Activated naive CD4-positive, alpha-beta T cell treated with anti-CD3 and anti-CD28 coated beads for 36 hours (primary cell): ENCODE measurements at places on chromosomes 16 and 17. TPM values are rescaled to one million over a fixed set of nuclear protein-coding genes. Genes with fewer than 3 reads are reported as not detected.

ODAD4 gene
- total RNA-seq: 0.55 TPM

CMTM4 gene
- total RNA-seq: 4.6 TPM

C16orf74 gene
- total RNA-seq: 0.50 TPM

SLC39A11 gene
- total RNA-seq: 14.0 TPM

TSNAXIP1 gene
- 0.35 TPM for total RNA-seq

FAM222B gene
- 11.2 TPM for total RNA-seq

SALL1 gene
- not detected for total RNA-seq

ZG16B gene
- 0.22 TPM for total RNA-seq

SULT1A2 gene
- 0.40 TPM for total RNA-seq

SLC2A4 gene
- 0.19 TPM for total RNA-seq

- peaks cover 2% of the 10 kb centered on the region for H3K36me3 ChIP-seq
- DNase-seq: no peak
- no peaks in the 10 kb centered on the region for H3K27me3 ChIP-seq
- no peak overlapping the region for H3K4me3 ChIP-seq
- no peak overlapping the region for H3K27ac ChIP-seq
- peaks cover 12% of the 10 kb centered on the region for H3K4me1 ChIP-seq
Measured at GRCh38 chr17:78648293-78648692, 71.1 kb upstream of the DNAH17 start.

DNA sequence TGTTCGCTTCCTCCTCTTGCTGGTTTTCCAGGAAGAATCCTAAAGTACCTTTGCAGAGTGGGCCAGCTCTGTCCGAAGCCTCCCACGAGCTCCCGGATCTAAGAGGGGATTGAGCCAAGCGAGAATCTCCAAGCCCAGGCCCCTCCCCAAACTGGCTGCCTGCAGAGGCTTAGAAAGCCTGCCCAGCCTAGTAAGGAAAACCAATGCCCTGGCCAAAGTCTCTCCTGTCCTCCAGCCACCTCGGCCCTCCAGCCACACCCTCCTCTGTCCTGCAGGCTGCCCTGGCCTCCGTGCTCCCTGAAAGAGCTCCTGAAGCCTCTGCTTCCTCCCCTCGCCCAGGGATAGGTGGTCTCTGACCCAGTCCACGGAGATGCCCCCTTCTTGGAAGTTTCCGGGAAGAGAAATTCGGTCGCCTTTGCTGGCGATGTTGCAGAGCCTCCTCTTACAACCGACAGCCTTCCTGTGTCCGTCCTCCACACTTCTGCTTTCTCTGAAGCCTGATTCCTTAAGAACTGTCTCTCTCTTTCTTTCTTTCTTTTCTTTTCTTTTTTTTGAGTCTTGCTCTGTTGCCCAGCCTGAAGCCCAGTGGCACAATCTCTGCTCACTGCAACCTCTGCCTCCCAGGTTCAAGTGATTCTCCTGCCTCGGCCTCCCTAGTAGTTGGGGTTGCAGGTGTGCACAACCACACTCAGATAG, 54.9 kb upstream of the TOB1 start:
- no peaks in the 10 kb centered on the region for H3K27me3 ChIP-seq
- no peak for DNase-seq
- H3K4me1 ChIP-seq: peaks cover 43% of the 10 kb centered on the region
- no peak overlapping the region for H3K27ac ChIP-seq

GRCh38 chr17:74430385-74430705, 1.5 kb upstream of the GPRC5C start:
- H3K4me3 ChIP-seq: peak overlapping the region; percentile 38
- H3K4me1 ChIP-seq: peaks cover 14% of the 10 kb centered on the region
- no peak for DNase-seq
- H3K27me3 ChIP-seq: peaks cover 47% of the 10 kb centered on the region
- H3K36me3 ChIP-seq: no peaks in the 10 kb centered on the region

DNA sequence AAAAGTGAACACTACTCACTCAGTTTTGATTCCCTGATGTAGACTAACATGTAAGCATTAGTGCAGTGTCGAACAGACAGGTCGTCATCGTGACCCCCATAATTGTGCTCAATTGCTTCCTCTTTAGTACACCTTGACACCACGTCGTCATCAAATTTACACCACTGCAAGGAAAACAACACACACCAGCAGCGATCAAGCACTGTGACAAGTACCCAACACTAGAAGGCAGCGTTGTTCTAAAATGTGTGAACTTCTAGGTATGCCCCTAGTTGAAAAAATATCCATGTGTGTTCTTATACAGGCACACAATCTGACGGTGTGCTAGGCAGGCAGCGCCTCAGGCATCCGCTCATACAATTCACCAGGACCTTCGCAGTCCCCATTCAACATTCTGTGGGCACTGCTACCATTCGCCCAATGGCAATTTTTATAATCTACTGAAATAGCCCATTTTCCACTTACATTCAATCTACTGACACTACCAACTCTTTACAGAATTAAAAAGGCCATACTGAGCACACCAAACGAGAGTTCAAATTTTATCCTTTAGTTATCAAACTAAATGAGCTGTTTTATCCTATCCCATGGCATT, 23.1 kb downstream of the LITAFD start:
- peaks cover 48% of the 10 kb centered on the region for H3K36me3 ChIP-seq
- peak; percentile 26 for DNase-seq
- H3K27me3 ChIP-seq: no peaks in the 10 kb centered on the region
- no peak overlapping the region for H3K27ac ChIP-seq
- H3K4me1 ChIP-seq: peaks cover 14% of the 10 kb centered on the region

- DNase-seq: no peak
- no peaks in the 10 kb centered on the region for H3K27me3 ChIP-seq
- H3K27ac ChIP-seq: no peak overlapping the region
- no peaks in the 10 kb centered on the region for H3K36me3 ChIP-seq
- H3K4me3 ChIP-seq: no peak overlapping the region
Measured at GRCh38 chr17:39364236-39365025, 37.0 kb downstream of the FBXL20 start.

DNA sequence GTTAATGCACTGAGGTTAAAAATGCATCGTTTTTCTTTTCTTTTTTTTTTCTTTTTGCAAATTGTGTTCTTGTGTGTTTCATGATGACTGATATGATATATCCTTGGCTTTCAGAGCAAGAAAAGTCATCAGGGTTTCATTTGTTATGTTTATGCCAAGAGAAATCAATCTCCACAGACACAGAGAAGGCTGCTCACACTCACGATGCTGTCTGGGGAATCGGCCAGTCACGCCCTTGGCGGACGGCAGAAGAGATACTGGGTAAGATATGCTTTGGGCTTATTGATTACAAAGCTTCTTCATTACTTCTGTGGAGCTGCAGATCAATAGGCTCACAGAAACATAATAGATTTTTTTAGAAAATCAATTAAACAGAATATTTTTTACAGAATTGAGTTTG, 42.2 kb upstream of the TNRC6C start:
- H3K36me3 ChIP-seq: no peaks in the 10 kb centered on the region
- peaks cover 12% of the 10 kb centered on the region for H3K4me1 ChIP-seq
- no peak for DNase-seq
- no peak overlapping the region for H3K4me3 ChIP-seq

GRCh38 chr17:45200701-45201100, 21.0 kb upstream of the FMNL1 start:
- H3K27me3 ChIP-seq: no peaks in the 10 kb centered on the region
- no peak overlapping the region for H3K4me3 ChIP-seq
- no peak overlapping the region for H3K27ac ChIP-seq
- no peak for DNase-seq
- H3K4me1 ChIP-seq: peaks cover 3% of the 10 kb centered on the region

DNA sequence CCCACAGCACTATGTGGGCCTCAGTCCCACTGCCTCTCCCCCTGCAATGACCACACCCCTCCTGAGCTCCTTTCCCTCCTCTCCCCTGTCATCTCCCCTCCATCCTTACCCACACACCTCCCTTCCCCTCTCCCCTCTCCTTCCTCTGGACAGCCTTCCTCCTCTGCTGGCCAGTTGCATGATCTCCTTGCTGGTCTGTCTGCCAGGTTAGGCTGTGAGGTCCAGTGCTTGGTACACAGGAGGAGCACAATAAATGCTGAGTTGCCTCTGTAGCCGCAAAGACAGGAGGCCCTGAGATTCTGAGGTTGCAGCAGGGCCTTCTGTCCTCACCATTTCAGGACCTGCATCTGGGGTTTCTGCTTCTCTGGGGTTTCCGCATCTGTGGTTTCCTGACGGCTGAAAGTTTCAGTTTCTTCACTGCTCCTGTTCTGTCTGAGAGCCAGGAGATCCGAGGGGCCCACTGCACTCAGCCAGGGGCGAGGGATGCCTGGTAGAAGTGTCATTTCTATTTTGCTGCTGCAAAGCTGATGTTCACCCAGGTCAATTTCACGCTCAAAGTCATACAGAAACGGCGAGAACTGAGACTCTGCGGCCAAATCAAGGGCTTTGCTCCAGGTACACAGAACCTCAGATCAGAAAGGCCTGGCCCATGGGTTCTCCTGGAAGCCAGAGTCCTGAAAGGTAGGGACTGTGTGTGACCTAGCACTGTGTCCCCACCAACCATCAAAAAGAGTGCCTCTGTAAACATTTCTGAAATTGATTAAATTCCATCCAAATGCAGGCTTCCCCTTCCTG, 4.6 kb upstream of the SLC12A3 start:
- no peak overlapping the region for H3K4me3 ChIP-seq
- peaks cover 31% of the 10 kb centered on the region for H3K4me1 ChIP-seq
- H3K36me3 ChIP-seq: no peaks in the 10 kb centered on the region
- peak overlapping the region; percentile 69 for H3K27ac ChIP-seq

- H3K36me3 ChIP-seq: peaks cover 3% of the 10 kb centered on the region
- no peak overlapping the region for H3K27ac ChIP-seq
- H3K27me3 ChIP-seq: peaks cover 75% of the 10 kb centered on the region
- peak overlapping the region; percentile 40 for H3K4me3 ChIP-seq
Measured at GRCh38 chr17:55266051-55266957, 1.5 kb downstream of the HLF start.

DNA sequence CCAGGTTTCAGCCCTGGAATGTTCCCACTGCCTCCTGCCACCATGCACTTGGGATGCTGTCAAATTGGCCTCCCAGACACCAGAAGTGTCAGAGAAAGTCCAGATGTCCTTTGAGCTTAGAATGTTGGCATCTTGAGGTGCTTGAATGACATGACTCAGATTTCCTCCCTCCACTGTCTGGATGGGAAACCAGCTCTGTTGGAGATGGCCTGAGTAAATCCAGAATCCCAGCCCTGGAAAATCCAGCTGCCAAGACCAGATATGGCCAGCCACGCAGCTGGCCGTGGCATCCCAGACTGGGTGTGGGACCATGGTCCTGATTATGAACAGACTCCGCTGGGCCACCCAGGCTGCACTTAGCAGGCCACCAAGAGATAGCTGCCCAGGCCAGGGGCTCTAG, 57.0 kb upstream of the CLEC3A start:
- no peak overlapping the region for H3K27ac ChIP-seq
- peaks cover 33% of the 10 kb centered on the region for H3K27me3 ChIP-seq
- no peak for DNase-seq
- no peak overlapping the region for H3K4me3 ChIP-seq

DNA sequence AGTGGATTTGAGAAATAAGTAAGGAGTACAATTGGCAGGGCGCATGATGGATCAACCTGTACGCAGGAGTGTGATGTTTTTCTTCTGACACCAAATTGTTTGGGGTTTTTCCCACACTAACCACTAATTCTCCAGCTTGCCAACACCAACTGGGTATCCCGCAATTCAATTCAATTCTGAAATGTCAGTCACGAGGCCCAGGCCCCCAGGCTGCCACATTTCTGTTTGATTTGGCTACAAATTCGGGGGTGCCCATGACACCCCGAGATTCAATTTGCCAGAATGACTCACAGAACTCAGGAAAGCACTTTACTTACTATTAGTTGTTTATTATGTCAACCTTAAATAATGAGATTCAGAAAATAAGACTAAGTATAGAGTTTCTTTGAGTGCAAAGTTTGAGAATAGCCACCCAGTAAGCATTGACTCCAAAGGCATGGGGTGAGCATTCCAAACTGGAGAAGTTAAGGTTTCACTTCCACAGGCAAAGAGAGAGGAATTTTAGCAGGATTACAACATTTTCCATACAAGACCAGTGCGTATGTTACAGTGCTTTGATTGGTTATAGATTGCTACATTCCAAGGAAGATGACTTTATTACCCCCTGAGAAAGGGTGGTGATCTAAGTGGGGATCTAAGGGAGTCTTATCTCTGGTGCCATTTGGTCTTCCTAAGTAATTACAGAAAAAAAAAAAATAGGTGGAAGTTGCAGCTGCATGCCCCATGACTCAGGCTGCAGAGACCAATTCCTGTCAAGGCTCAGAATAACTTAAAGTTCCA, 11.5 kb downstream of the SLC46A1 start:
- no peak overlapping the region for H3K27ac ChIP-seq
- no peaks in the 10 kb centered on the region for H3K4me1 ChIP-seq
- H3K27me3 ChIP-seq: no peaks in the 10 kb centered on the region
- H3K36me3 ChIP-seq: peaks cover 10% of the 10 kb centered on the region
- no peak overlapping the region for H3K4me3 ChIP-seq

- H3K27me3 ChIP-seq: no peaks in the 10 kb centered on the region
- no peak overlapping the region for H3K4me3 ChIP-seq
- peaks cover 17% of the 10 kb centered on the region for H3K36me3 ChIP-seq
- H3K27ac ChIP-seq: no peak overlapping the region
- DNase-seq: no peak
Measured at GRCh38 chr16:81996664-81997509, 14.4 kb downstream of the SDR42E1 start.

DNA sequence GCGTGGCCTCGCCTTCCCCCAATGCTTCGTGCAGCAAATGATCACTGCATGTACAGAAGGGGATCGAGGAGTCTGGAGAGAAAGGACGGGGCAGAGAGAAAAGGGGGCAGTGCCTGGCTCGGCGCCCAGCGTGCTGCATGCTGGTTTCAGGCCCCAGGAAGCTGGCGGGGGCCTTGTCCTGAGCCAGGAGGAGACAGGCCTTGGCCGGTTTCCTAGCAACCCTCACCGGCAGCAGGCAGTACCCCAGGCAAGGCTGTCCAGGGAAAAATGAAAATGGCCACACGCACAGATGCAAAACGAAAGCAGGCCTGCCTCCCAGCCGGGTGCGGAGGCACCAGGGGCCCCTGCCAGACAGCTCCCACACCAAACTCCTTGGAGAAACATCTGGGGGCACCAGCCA, 126.3 kb downstream of the ZFHX3 start:
- peaks cover 13% of the 10 kb centered on the region for H3K4me1 ChIP-seq
- peak overlapping the region; percentile 22 for H3K4me3 ChIP-seq
- no peak for DNase-seq
- H3K27me3 ChIP-seq: peaks cover 3% of the 10 kb centered on the region
- H3K36me3 ChIP-seq: no peaks in the 10 kb centered on the region

GRCh38 chr17:43105146-43105545, 20.0 kb downstream of the BRCA1 start:
- no peak for DNase-seq
- no peaks in the 10 kb centered on the region for H3K27me3 ChIP-seq
- no peak overlapping the region for H3K4me3 ChIP-seq
- H3K27ac ChIP-seq: no peak overlapping the region

- DNase-seq: no peak
- H3K27me3 ChIP-seq: no peaks in the 10 kb centered on the region
- peaks cover 8% of the 10 kb centered on the region for H3K36me3 ChIP-seq
- no peaks in the 10 kb centered on the region for H3K4me1 ChIP-seq
- no peak overlapping the region for H3K27ac ChIP-seq
Measured at GRCh38 chr17:4301066-4301465, 37.3 kb upstream of the ANKFY1 start.

GRCh38 chr16:89805136-89805905, 11.1 kb downstream of the FANCA start:
- no peak overlapping the region for H3K4me3 ChIP-seq
- H3K36me3 ChIP-seq: peaks cover 56% of the 10 kb centered on the region

- H3K27ac ChIP-seq: no peak overlapping the region
- H3K27me3 ChIP-seq: no peaks in the 10 kb centered on the region
- no peak for DNase-seq
Measured at GRCh38 chr16:65509172-65509571, 387.3 kb upstream of the CDH11 start.

GRCh38 chr16:79422064-79422463, 178.5 kb downstream of the MAF start:
- peaks cover 2% of the 10 kb centered on the region for H3K27me3 ChIP-seq
- no peak overlapping the region for H3K4me3 ChIP-seq
- H3K4me1 ChIP-seq: peaks cover 3% of the 10 kb centered on the region

GRCh38 chr17:82383411-82383810, 11.8 kb downstream of the UTS2R start:
- DNase-seq: no peak
- H3K27ac ChIP-seq: no peak overlapping the region
- H3K4me3 ChIP-seq: no peak overlapping the region
